ACHN (cell line): ENCODE measurements at places on chromosomes 2 and 18.

DNA sequence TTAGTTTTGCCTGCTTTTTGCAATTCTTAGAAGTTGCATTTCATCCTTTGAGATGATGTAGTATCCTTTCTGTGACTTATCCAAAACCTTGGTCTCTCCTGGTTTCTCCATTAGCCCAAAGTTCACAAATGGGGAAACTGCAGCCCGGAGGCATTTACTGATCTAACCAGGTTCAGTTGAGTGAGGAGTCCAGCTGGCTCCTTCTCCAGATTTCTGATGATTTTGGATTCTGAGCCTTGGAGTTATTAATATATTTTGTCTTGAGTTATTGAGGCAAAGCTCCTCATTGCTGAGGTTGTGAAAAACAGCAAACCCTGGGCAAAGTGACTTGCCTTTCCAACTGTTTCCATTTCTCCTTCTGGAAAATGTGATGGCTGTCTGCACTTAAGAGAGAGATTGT, 1.7 kb downstream of the SLC1A4 start:
- no peak for DNase-seq

DNA sequence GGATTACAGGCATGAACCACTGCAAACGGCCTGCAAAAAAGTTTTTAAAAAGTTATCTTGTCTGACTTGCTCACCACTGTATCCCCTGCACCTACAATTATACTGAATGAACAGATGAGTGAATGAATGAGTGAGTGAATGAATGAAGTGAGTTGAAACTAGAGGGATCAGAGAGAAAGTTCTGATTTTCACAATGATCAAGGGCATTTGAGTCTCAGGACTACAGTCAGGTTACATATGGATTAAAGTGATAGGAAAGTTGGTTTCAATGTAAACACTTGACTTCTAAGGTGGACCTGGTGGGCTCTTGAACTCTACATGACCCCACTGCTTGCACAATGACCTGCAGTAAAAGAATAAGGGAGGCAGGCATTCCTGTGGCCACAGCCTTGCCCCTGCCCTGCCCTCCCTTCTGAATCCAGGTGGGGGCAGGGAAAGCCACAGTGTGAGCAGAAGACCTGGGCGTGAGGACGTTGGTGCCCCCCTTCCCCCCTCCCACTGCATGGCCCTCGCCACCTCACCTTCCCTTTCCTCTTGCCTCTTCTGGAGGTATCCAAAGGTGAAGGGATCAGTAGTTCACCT, 10.7 kb downstream of the C2orf80 start:
- no peak for DNase-seq

- no peak for DNase-seq
These were observed 90.8 kb upstream of the MEIS1 start for GRCh38 chr2:66344087-66344663.

DNA sequence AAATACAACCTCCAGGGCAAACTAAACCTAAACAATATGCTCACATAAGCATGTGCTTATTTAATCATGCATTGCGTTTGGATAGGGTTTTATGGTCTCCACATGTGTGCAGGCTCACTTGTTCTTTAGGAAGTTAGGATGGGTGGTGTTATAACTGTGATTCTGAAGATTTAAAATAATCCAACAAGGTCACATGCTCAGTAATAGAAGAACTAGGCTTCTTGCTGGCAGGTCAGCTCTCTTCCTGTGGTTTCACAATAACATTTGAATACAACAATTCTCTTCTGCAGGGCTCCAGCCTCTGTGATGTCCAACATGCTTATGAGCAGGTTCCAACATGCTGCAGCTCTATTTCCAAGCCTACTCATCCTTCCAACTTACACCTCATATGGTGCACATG, 84.0 kb downstream of the MYL12B start:
- no peak for DNase-seq

DNA sequence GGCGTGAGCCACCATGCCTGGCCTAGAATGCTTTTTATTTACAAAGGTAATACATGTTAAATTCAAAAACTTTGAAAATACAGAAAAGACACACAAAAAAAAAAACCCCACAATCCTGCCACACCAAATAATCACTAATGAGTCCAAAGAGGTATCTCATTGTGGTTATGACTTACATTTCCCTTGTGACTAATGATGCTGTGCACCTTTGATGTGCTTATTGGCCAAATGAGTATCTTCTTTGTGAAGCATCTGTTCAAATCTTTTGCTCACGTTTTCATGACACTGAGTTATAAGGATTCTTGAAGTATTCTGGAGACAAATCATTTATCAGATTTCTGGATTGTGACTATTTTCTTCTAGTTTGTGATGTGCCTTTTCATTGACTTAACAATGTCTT, 6.4 kb upstream of the NLRC4 start:
- no peak for DNase-seq

GRCh38 chr2:220932041-220932440, 640.1 kb downstream of the EPHA4 start:
- DNase-seq, result no peak

GRCh38 chr2:206202446-206202845, 42.8 kb downstream of the EEF1B2 start:
- DNase-seq, result no peak

DNA sequence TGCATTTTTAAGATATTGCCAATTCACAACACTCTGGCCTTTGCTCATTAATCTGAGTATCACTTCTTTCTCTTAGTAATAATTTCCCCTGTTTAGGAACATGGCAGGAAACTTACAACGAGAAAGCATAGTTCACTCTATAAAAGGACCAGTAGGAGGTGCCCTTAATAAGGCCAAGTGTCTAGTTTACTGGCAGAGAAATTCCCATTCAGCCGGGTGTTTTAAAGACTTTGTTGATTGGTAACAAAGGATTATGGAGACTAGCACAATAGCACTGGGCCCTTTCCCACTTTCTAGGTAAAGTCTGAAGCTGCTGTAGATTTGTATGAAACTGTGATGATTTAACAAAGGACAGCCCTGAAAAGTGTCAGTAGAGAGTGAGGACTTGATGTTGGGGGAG, 3.1 kb downstream of the DCC start:
- DNase-seq, result peak; percentile 24

GRCh38 chr2:83113953-83114352, 1345.1 kb downstream of the SUCLG1 start:
- DNase-seq, result no peak

DNA sequence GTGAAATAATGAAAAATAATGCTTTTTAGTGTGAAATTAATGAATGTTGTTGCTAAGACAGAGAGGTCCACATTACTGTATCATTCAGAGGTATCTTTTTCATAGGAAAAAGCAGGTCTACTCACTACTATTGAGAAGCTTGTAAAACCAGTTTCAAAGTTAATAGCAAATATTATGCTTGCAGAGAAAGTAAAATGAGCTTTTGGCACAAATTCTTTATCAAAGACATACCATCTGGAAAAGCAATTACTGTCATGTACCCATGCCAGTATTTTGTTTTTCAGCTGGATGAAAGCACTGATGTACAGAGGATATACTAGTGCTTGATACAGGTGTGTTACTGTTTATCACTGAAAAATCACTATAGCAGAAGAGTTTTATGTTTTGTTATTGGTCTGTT, 77.5 kb downstream of the NCOA1 start:
- no peak for DNase-seq

GRCh38 chr2:120624061-120624737, 111.5 kb upstream of the GLI2 start:
- no peak for DNase-seq

DNA sequence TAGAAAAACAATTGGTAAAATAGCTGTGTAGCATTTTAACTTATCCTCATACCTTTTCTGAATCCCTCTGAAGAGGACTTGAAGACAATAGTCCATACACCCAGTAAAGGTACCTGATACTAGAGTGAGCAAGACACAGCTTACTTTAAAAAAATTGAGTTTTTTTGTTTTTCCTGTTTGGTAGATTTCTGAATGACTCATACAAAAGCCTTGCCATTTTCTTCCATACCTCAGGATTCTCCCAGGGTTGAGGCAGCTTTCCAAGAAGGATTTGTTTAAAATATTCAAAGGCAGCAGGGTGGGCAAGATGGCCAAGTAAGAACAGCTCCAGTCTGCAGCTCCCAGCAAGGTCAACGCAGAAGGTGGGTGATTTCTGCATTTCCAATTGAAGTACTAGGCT, 551.0 kb upstream of the LRATD1 start:
- no peak for DNase-seq

DNA sequence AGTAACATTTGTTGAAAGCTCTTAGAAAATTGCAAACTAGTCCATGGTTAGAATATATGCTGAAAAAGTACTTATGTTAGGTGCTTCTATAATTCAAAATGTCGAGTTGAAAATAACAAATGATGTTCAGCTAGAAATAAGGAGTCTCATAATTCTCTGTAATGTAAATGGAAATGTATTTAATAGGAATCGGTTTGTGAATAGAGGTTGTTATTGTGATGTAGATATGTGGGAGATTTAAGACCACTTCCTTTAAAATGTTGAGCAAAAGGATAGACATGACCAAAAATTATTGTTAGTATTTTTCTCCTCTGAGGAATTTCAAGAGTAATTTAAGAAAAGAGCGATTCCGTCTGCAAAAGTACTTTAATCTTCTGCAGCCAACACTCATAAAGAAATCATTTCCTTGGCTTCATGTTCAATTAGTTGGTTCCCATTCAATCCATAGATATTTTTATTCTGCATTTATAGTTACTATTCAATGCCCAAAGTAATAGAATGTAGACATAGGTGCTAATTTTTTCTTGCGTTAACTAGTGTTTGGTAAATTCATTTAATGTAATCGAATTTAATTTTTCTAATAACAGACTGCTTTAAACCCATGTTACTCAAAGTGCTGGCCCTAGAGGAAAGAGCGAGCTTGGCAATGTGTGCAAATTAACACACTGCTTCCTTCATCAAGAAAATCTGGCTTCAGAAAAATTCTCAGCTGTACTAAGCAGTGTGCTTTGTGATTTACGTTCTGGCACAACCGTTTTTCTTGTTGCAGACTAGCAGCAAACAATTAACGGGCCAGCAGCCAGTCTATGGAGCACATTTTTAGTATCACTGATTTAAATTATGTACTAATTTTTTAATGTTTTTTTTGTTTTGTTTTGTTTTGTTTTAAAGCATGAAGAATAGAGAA, 32.2 kb downstream of the FN1 start:
- DNase-seq, result no peak

- no peak for DNase-seq
These were observed 273.7 kb downstream of the NOL4 start for GRCh38 chr18:33951031-33951430.

GRCh38 chr2:85470850-85471800, 52.6 kb downstream of the SH2D6 start:
- DNase-seq, result peak; percentile 22

DNA sequence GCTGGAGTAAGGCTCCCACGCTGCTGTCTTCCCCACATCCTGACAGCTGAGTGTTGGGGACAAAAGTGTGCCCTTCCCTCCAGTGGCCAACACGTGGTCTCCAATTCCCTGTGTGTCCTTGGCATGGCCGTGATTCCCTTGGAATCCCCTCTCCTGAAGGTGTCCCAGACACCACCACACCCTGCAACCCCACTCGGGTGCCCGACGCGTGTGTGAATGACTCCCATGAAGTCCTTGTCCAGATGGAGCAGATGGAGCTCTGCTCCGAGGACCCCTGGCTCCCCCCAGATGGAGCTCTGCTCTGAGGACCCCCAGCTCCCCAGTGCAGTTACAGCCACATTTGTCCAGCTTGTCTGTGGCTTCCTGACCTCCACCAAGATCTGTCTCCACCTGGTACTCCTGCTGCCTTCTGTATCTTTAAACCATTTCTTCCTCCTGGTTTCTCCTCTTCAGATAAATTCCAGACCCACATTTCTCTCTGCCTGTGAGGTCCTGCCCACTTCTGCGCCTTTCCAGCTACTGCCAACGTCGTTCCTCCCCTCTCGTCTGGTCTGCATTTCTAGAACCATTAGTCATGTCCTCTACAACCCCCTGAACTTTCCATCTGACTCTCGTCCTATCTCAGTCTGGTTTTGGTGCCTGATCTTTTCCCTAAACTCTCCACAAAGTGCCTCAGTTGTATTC, 86.8 kb upstream of the PXDN start:
- no peak for DNase-seq

- DNase-seq, result no peak
These were observed 1.8 kb downstream of the AFF3 start for GRCh38 chr2:100140582-100140981.

GRCh38 chr18:58078889-58079573, 35.0 kb downstream of the NEDD4L start:
- no peak for DNase-seq

DNA sequence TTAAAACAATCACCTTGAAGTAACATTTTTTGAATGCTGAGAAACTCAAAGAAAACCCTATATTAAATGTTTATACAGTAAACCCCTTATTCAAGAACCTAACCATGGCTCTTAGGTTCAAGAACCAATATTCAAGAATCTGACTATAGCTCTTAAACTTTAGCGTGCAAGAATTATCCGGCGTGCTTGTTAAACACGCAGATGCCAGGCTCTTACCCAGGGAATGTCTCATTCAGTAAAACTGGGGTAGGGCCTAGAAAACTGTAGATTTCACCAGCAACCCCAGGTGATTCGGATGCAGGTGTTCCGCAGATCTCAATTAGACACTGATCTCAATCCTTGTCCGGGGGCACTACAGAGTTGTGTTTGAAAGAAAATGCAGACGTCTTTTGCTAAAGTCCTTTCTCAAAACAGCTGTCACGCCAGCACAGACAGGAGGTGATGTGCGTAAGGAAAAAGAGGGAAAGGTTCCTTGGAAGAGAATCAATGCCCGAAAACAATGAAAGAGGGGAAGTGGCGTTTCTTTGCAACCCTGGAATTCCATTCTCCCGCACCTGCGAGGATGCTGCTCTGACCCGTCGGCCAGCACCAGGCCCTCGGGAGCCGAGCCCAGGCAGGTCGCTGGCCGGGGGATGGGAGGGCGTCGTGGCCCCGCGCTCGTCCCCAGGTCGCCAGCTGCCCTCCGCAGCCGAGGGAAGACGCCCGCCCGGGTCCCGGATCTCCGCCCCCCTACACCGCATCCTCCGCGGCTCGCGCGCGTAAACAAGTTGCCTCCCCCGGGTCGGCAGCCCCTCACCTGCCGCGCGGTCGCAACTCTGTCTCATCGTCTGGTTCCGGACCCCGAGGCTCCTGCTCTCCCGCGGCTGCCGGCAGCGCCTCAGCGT, 851 bp downstream of the EIF2AK3 start:
- peak; percentile 27 for DNase-seq

DNA sequence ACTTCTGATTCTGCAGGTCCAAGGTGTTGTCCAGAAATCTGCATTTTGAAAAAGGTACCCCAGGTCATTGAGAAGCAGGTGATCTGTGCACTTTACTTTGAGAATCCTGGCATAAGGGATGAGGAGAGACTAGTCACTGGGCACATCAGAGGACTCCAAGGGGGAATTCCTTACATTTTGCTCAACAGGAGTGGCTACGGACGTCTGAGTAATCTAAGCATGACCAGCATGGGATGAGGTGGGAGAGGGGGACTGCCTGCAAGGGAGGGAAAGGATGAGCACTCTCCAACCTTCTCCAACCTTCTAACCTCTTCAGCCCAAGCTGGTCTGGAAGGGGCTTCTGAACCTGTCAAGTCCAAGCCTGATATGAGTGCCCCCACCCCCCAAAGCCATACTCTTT, 55.5 kb downstream of the MARCHF4 start:
- DNase-seq, result peak; percentile 95
